ENCODE measurements at places on chromosomes 12 and 14.

DNA sequence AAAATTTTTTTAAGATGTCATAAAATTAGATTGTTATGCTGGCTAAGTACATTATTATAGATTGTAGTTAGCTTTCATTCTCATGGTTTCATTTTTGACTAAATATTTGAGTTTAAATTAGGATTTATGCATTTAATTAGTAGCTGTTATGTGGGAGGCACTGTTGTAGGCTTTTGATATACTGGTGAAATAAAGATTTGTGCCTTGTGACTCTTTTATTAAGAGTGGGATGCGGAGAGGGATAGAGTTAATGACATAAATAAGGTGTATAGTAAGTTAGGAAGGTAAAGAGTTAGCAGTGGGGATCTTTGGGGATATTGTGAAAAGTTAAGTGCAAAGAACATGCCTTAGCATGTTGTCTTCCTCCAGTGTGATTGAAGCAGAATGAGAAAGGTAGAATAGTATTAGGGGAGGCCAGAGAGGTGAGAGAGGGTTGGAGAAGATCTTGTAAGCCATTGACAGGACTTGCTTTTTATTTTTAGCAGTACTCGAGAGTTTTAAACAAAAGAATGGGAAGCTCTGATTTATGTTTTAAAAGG lies 8.8 kb downstream of the ARHGAP5 start:
- no peak for DNase-seq

DNA sequence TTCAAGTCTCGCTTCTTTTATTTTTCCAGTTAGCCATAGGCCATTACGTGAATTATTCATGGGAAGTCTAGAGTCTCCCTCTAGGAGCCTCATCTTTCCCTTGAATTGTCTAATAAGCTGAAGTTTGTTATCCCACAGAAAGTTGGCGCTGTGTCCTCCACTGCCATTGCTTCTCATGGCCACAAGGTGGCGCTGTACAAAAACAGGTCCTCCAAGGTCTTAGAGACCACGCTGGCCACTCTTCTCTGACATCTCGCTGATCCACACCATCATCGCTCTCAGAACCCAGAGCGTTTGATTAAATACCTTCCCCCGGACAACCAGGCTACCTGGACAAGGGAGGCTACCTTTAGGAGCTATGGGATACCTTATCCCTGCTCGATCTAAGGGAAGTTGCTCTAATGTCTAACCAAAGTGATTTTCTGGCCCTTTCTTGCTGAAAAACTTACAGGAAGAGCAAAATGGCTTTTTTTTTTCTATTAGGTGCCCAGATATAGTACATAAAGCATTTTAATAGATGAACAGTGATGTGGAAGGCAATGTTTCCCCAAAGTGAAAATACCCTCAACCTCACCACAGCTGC lies 110.0 kb downstream of the CCDC60 start:
- DNase-seq, result peak; percentile 39

GRCh38 chr14:53663709-53664108 lies 292.9 kb downstream of the BMP4 start:
- peak; percentile 34 for DNase-seq

DNA sequence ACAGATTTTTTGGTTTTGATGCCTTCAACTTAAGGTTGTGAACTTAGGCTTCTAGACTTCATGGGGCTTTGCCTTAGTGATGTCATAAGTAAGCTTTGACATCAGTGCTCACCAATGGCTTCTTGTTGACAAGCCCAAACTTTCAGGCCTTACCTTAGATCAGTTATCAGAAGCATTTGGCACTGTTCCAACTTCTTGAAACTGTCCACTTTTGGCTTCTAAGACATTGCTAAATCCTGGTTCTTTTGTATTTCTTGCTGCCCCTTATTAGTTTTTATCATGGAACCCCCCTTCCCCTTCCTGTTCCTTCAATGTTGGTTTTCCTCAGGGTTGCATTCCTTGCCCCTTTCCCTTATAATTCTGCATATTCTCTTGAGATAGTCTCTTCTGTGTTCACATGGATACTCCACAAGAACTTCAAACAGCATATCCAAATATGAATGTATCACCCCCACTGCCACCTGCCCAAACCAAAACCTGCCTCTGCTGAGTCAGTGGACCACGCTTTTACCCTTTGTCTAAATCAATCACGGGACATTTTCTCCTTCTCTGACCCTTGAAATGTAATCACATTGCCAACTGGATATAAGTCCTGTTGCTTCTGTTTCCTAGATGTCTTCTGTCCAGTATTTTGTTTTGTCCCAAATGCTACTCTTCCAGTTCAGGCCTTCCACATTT lies 7.9 kb downstream of the PFKM start:
- peak; percentile 8 for DNase-seq

- no peak for DNase-seq
These were observed 60.0 kb downstream of the BTG1 start for GRCh38 chr12:92085736-92086040.

- DNase-seq, result peak; percentile 68
These were observed 7.6 kb upstream of the PFDN5 start for GRCh38 chr12:53287741-53288216.

- DNase-seq, result no peak
These were observed 177.7 kb upstream of the LHX5 start for GRCh38 chr12:113649256-113649830.

DNA sequence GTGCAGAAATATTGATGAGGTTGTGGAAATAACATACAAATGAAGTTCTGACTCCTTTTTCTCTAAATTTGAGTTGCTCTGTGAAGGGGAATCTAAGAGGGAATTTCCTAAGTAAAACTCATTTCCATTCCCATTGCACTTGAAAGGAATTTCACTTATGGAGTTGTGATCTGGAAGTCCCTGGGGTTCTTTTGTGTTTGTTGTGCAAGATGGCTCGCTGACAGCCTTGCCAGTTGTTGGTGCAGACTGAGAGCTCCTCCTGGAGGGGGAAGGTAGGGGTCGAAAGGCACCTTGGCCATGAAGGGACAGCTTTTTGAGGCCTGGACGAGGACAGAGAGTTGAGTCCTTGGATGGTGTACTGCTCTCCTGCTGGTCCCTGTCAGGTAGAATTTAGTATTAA lies 72.0 kb downstream of the C12orf56 start:
- DNase-seq, result peak; percentile 18

- no peak for DNase-seq
These were observed 76.4 kb downstream of the PPP1R12A start for GRCh38 chr12:79858518-79858917.

GRCh38 chr12:53313996-53314395 lies 7.4 kb downstream of the AAAS start:
- DNase-seq, result no peak

DNA sequence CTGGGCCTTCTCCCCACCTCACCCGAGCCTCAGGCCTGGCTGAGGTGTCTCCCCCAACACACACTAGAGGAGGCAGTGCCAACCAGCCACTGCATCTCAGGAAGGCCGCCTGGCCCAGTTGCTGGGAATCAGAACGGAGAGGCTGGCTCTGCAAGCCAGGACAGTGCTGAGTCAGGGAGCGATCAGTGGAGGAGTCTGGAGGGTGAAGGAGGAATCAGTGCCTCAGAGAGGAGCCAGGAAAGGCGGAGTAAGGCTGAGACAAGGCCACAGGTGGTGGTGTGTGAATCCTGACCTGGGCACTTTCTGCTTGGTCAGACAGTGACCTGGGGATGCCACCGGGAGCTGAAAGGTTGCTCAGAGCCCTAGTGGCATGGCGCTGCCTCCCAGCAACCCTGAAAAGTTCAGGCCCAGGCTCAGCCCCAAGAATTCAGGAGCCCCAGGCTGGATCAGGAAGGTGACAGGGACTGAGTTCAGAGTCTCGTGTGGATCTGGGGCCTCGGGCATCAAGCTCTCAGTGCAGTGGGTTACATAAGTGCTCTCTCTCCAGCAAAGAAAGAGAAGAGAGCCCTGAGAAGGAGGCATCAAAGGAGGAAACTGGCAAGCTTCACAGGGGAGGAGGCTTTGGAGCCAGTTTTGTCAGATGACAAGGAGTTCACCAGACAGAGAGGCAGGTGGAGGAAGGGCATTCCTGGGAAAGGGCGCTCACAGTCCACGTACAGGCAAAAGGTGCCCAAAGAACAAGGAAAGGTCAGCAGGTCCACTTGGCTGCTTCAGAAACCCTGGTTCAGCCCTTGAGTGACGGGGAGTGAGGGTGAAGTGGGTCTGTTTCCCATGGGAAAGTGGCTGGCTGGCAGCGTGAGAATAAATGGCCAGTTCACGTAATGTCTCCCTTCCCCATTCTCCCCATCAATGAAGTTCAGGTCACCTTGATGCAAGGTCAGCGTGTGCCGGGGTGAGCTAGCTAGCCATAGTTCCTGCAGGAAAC lies 87.8 kb downstream of the ZFP36L1 start:
- no peak for DNase-seq

All from ELR (cell line).